ENCODE measurements at places on chromosomes 3 and 15.

DNA sequence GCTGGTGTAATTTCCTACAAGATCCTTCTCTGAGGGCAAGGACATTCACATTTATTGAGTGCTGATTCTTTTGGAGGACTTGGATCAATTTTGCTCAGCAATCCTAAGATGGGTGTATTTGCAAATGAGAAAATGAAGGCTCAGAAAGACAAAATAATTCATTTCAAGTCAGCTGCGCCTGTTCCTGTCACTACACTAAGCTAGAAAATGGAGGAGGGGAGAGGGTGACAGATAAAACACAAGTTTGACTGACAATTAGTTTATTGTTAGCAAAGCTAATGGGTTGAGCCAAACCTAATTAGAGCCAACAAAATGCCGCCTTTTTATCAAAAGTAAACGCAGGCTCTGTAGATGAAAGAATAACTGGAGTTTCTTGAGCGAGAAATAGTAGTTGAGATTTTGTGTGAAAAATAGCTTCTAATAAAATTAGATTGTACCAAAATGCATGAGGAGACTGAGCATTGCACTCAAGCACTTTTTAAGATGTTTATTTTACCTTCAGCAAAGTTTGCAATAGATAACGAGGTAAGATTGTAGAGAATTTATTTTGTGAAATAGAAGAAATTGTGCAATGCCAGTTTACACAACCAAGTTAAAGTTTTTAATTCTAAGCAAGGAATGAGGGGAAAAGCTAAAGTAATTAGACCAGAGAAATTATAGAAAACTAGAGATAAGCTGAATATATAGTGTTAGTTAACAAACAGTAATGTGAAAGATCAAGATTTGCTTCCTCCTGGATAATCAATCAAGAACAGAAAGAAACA lies 39.6 kb upstream of the SECISBP2L start:
- H3K27me3 ChIP-seq = no peaks in the 10 kb centered on the region
- H3K4me1 ChIP-seq = no peaks in the 10 kb centered on the region
- DNase-seq = no peak
- H3K36me3 ChIP-seq = no peaks in the 10 kb centered on the region

- no peaks in the 10 kb centered on the region for H3K36me3 ChIP-seq
- no peak for DNase-seq
- no peak overlapping the region for H3K4me3 ChIP-seq
These were observed 350.0 kb upstream of the BCHE start for GRCh38 chr3:166187237-166187636.

GRCh38 chr15:98653686-98654085 lies 5.3 kb downstream of the IGF1R start:
- no peak overlapping the region for H3K27ac ChIP-seq
- no peak for DNase-seq
- H3K27me3 ChIP-seq = peaks cover 16% of the 10 kb centered on the region
- H3K36me3 ChIP-seq = peaks cover 1% of the 10 kb centered on the region
- peaks cover 16% of the 10 kb centered on the region for H3K4me1 ChIP-seq
- H3K4me3 ChIP-seq = no peak overlapping the region

GRCh38 chr15:45087513-45087912 lies 26.5 kb downstream of the DUOX2 start:
- H3K4me1 ChIP-seq = no peaks in the 10 kb centered on the region
- H3K36me3 ChIP-seq = peaks cover 1% of the 10 kb centered on the region
- no peak for DNase-seq

DNA sequence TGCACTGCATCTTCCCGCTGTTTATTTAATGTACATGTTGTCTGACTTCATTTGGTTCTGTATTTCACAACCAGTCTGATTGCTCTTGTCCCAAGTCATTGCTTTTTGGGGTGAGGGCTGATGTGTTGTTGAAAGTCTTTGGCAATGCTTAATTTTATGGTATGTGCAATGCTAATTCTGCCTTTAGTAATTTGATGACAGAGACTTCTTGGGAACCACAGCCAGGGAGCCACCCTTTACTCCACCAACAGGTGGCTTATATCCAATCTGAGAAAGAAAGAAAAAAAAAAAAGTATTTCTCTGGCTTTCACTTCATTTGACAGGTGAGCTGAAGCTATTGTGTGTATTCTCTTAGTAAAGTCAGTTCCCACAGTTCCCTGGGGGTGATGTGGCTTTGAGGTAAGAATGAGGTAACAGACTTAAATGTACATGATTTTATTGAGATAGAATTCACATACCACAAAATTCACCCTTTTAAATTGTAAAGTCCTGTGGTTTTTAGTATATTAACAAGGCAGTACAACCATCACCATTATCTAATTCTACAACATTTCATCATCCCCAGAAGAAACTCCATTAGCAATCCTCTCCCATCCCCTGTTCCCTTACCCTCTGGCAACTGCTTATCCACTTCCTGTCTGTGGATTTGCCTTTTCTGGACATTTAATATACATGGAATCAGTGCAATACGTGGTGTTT lies 97.3 kb downstream of the SLCO3A1 start:
- DNase-seq = no peak
- H3K27ac ChIP-seq = no peak overlapping the region
- H3K4me1 ChIP-seq = no peaks in the 10 kb centered on the region

DNA sequence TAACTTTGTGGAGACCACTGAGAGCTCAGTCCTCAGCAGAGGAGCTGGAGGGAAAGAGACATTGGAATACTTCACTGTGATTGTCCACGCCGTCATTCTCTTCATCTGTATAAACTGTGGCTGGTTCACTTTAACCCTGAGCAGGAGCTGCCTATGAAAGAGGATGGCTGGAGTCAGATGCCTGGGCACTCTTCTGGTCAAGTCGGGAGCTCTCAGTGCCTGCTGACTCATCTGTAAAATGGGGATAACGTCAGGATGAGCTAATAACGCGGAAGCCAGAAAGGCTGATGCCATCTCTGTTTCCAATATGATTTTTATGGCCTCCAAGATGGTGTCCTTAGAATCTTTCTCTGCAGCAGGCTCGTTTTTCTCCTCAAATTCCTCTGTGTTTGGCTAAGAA lies 51.6 kb upstream of the MRPS22 start:
- no peaks in the 10 kb centered on the region for H3K36me3 ChIP-seq
- no peaks in the 10 kb centered on the region for H3K4me1 ChIP-seq
- DNase-seq = no peak

GRCh38 chr3:47940232-47940631 lies 76.0 kb downstream of the MAP4 start:
- peaks cover 10% of the 10 kb centered on the region for H3K4me1 ChIP-seq
- H3K27ac ChIP-seq = no peak overlapping the region
- DNase-seq = no peak
- no peaks in the 10 kb centered on the region for H3K27me3 ChIP-seq
- peaks cover 1% of the 10 kb centered on the region for H3K36me3 ChIP-seq

DNA sequence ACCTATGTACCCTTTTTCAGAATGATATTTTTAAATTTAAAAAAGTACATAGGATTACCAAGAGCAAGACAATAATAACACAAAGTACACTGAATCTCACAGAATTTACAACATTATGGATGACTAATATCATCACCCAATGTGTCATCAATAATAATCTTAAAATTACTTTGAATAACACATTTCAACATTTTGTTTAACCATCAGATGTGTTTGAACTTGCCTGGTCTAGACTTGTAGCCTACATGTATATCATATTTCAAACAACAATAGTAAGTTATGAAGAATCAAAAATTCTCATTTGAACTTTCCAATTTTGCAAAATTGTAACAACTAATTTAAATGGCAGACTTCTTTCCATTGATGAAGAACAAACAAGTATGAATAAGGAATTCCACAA lies 15.1 kb downstream of the LRRC3B start:
- H3K36me3 ChIP-seq = no peaks in the 10 kb centered on the region
- no peak for DNase-seq
- no peak overlapping the region for H3K4me3 ChIP-seq
- no peak overlapping the region for H3K27ac ChIP-seq
- H3K27me3 ChIP-seq = no peaks in the 10 kb centered on the region

- H3K27ac ChIP-seq = no peak overlapping the region
- no peak for DNase-seq
- H3K36me3 ChIP-seq = no peaks in the 10 kb centered on the region
- peaks cover 6% of the 10 kb centered on the region for H3K27me3 ChIP-seq
These were observed 171.4 kb downstream of the SSR3 start for GRCh38 chr3:156383441-156384025.

DNA sequence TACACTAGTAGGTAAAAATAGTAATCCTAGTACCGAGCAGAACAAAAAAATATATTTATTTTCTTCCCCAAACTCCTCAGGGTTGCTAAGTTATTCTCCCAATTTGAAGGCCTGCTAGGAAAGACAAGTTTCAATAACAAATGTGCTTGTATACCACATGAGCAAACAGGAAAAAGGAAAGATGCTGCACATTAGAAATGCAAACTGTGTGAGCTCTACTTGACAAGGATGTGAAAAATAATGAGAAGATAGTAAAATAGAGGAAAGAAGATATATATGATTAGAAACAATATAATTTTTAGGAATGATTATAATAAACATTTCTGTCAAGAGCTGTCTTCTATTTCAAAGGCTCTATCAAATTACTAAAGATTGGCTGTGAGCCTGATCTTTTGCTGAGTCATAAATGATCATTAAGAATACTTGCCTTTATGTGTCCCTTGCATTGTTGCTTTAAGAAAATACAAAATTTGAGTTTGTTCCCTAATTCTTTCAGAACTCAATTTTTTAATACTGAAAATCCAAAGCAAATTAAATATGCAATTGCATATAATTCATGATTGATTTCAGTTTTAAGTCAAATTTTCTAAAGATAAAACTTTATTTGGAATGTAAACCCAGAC lies 174.2 kb downstream of the NEK10 start:
- H3K27me3 ChIP-seq = no peaks in the 10 kb centered on the region
- H3K4me3 ChIP-seq = no peak overlapping the region
- no peaks in the 10 kb centered on the region for H3K4me1 ChIP-seq
- H3K36me3 ChIP-seq = peaks cover 2% of the 10 kb centered on the region
- H3K27ac ChIP-seq = no peak overlapping the region
- no peak for DNase-seq
